ENCODE measurements at places on chromosomes 3 and 15. TPM values are rescaled to one million over a fixed set of nuclear protein-coding genes. Genes with fewer than 3 reads are reported as not detected.

DNA sequence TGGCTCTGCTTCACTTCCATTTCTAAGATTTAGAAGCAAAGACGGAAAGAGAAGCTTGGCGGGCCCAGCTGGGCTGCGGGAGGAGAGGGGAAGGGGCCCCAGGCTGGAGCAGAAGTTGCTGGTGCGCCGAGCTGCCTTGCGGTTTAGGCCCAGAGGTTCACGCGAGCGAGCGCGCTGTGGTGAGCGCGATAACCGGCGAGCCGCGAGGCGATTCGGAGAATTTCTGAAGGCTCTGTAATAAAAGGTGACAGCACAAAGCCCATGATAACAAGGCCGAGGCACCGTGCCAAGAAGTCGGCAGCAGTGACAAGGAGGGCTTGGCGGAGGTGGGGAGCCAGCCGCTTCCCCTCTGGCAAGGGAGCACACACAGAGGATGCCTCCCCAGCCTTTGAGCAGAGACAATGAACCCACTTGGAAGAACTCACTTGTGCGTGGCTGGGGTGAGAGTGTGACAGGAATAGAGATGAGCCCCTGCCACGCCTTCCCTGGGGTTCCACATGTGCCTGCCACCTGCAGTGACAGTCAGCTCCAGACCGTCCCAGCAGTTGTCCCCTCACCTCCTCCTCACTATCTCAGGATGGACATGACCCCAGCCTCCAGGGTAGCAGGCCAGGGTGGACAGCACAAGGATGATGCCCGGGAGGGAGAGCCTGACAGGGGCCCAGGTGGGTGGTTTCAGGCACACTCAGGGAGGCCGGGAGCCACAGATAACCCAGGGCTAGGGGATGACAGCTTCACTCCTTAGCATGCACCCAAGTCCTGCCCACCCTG, 315.2 kb downstream of the UACA start:
- no peak for DNase-seq

DNA sequence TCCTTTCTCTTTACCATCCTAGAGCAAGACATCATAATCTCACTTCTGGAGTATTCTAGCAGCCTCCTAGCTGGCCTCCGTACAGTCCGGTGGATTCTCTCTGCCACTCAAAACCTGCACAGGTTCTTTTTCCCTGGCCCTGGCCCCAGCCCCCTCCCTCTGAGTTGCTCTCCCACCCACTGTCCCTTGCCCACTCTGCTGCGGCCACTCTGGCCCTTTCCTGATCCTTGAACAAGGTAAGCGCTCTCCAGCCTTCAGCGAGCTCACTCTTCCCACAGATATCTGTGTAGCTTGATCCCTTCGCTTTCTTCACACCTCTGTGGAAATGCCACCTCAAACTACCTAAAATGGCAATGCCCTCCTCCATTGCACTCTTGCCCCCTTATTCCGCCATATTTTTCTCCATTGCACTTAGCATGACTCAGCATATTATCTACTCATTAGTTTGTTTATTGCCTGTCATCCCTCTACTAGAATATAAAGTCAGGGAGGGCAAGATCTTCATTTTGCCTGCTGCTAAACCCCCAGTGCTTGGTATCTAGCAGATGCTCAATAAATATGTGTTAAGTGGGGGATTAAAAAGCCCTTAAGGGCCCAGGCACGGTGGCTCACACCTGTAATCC, 65.6 kb upstream of the ATP13A3 start:
- no peak for DNase-seq

The GOLGA8O gene
- total RNA-seq, result not detected

The FEZF2 gene
- not detected for total RNA-seq
